ENCODE measurements at places on chromosomes 5 and 9.

DNA sequence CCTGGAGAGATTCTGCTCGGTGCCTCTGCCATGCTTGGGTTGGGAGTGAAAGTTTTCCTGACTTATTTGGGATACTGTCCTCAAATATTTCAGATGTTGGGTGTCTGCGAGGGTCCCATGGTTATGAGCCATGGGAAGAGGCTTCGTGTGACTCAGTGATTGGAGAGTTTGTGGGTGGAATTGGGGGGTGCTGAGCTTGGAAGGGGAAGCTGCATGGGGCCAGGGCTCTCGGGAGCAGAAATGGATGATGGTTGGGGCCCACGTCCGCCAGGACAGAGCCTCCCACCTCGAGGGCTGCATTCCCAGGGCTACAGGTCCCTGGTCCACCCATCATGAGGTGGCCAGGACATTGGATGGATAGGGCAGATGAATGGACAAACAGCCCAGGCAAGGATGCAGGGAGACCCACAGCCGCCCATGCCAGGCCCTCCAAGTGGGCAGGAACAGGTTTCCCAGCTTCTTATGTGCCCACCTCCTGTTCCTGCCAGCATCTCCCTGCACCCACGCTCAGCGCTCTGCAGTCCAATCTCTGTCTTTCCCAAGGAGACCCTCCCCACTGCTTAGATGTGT is 5.5 kb downstream of the OBP2B start:
- no peak for DNase-seq

GRCh38 chr5:169576181-169576598 is 7.4 kb upstream of the SPDL1 start:
- DNase-seq, result no peak

- DNase-seq, result no peak
Observed at GRCh38 chr9:27791311-27791710, 218.0 kb upstream of the C9orf72 start.

- DNase-seq, result no peak
Observed at GRCh38 chr5:166719991-166720390, 1571.5 kb upstream of the WWC1 start.

GRCh38 chr9:19380826-19381075 is 715 bp upstream of the RPS6 start:
- DNase-seq, result no peak

DNA sequence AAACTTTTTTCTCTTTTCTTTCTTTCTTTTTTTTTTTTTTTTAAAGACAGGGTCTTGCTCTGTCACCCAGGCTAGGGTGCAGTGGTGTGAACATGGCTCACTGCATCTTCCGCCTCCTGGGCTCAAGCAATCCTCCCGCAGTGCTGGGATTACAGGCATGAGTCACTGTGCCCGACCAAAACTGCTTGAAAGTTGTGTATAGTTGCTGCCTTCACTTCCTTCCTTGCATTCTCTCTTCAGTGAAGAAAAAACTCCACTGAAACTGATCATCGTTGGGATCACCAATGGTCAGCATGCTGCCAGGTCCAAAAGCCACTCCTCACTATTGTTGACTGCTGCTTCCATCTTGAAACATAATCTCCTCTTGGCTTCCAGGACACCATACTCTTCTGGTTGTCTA is 66.6 kb upstream of the CTNNA1 start:
- no peak for DNase-seq

- DNase-seq, result peak; percentile 91
Observed at GRCh38 chr5:177351392-177352329, at the start of gene LMAN2. Gene LMAN2 (minus strand): TSS chr5:177351668. CDS start chr5:177351647, 21 bp downstream.

GRCh38 chr5:66144074-66144833 is at the start of gene SREK1:
Gene SREK1 (plus strand): TSS chr5:66144300. CDS start chr5:66144377, 77 bp downstream.
- DNase-seq, result peak; percentile 73

DNA sequence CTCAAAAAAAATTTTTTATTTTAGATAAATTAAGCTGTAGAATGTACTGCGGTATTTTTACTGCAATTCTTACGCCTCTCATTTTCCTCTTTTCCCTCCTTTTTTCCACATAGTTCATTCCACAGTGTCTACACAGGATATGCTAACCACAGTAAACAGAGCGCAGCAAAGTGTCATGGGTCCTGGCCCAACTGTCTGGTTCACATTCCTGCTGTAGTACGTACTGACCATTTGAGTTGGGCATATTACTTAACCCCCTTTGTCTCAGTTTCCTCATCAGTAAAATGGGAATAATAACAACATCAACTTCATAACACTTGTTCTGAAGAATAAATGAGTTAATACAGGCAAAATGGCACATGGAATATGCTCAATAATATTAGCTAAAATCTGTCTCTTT is 41.6 kb downstream of the SLC44A1 start:
- DNase-seq, result no peak

GRCh38 chr5:128498844-128499455 is 39.1 kb downstream of the FBN2 start:
- DNase-seq, result no peak

GRCh38 chr5:80608731-80609130 is 38.7 kb upstream of the ANKRD34B start:
- DNase-seq, result peak; percentile 93

GRCh38 chr9:114108016-114108833 is 9.1 kb upstream of the KIF12 start:
- no peak for DNase-seq

- DNase-seq, result no peak
Observed at GRCh38 chr5:135227064-135228022, 171.7 kb downstream of the MACROH2A1 start.

DNA sequence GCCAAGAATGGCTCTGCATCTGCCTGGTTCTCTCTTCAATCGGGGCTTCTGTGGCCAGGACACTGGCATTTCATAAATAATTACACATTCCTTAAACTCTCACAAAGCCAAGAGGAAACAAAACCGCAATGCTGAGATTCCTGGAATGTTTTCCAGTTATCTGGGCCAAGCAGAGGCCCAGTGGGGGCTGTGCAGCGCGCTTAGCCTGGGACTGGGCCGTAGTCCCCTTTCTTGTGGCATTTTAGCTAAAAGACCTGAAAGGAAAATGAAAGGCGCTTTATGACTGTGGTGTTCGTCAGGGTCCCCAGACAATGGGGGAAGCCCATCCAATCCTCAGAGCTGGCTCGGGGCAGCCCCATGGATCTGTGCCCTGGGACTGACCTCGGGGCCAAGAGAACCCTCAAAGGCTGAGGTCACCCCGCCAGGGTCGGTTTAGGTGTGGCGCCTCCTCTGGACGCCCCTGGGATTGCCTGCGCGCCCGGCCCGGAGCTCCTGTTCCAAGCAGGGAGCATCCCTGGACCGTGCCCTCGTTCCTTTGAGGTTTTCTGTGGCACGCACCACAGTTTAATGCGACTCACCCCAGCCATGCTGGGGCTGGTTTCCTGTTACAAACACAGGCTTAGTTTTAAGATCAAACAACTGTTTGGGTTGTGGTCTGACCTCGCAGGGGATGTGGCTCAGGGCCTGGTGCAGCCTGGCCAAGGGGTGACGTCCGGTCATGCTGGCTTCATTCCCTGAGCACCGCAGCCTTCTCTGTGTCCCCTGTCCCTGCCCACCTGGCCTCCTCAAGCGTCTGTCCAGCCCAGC is 51.5 kb upstream of the NKD2 start:
- no peak for DNase-seq
